GM18507 (cell line): ENCODE measurements at places on chromosomes 4 and X.

DNA sequence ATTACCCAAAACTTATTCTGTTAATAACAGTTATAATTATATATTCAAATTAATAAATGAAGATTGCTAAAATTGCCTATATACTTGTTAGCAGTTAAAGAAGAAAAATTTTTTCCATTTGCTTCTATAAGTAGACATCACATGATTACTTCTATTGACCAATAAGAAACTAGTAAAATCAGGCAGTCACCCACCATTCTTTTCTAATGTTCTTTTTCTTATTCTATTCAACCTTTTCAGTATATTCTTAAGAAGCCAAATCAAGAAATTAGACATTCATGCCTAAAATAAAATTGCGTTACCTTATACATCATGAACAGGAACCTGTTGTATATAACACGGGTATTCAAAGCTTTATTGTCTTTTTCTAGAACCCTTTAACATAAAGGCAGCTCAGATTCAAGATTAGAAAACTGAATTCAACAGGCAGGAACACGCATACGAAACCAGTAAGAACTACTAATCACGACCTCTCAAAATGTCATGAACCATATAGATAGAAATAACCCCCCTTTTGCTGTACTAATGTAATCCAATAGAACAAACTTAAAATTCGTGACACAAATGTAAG lies 568.1 kb upstream of the DIPK2B start:
- DNase-seq: no peak

DNA sequence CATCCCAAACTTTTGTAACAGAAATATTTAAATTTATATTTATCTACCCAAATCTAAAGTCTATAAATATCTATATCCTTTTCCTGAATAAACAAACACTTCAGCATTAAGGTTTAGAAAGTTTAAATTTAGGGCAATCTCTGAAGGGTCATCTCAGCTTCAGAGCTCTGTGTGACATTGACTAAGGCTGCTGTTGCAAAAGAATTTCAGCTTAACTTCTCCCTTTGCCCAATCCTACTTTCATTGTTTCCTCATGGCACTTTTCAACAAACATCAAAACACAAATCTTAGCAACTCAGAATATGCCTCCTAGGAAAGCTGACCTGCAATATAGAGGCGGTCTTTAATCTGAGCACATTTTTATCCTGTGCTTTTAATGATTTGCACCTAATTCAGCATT lies 79.7 kb upstream of the BANK1 start:
- DNase-seq: no peak

- no peak for DNase-seq
Observed at GRCh38 chrX:44228621-44229020, 114.9 kb downstream of the EFHC2 start.

GRCh38 chr4:2363951-2364653 lies 54.3 kb downstream of the ZFYVE28 start:
- DNase-seq: no peak
